Left lobe of liver (tissue), 2 donors: ENCODE measurements at places on chromosomes 2 and 18.

DNA sequence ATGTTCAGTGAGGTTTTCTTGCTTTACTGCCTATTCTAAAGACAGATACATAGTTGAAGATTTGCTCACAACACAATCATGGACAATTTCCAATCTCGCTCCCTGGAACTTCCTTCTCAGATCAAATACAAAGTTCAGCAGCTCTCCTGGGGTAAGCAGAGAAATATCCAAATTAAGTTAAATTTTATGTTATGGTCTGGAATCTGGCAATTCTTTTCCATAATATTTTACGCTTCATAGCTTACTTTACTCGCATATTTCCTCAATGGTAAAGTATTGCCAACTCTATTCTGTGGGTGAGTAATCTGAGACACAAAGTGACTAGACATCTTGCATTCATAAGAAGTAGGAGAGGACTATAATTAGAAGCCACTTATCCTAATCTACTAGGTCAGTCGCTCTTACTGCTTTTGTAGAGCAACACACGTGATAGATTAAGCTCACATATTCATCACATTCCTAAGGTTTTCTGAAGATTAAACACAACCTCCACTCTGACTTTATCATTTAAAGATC is 529.4 kb downstream of the CCDC85A start:
- no peak for DNase-seq

DNA sequence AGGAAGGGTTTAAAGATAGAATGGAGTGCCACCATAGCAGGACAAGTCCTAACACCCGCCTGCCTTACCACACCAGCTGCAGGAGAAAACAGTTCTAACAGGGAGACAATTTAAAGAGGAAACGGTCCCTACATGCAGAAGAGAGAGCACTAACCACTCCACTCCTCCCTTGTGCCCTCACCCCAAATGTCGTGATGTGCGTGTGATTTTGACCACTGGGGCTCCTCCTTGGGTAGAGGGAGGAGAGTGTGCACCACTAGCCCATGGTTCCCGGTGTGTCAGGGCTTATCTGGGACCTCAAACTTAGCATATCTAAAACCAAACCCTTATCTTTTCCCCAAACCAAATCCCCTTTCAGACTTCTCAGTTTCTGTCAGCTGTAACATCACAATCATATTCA is 105.5 kb upstream of the CCDC68 start:
- DNase-seq: no peak

- no peak for DNase-seq
Observed at GRCh38 chr18:40011201-40011600, 1943.8 kb upstream of the PIK3C3 start.

DNA sequence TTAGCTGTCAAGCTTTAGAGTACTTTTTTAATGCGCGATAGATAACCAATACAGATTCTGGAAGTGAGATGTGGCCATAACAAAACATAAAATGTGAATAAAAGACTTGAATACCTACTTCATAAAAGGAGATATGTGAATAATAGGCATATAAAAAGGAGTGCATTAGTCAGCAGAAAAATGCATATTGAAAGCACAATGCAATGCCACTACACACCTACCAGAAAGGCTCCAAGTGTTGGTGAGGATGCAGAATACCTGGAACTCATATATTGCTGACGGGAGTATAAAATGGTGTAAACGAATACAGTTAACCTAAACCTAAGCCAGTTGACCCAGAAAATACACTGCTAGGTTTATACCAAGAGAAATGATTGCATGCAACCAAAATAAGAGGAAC is 10.9 kb upstream of the RAPGEF4 start:
- DNase-seq: no peak

DNA sequence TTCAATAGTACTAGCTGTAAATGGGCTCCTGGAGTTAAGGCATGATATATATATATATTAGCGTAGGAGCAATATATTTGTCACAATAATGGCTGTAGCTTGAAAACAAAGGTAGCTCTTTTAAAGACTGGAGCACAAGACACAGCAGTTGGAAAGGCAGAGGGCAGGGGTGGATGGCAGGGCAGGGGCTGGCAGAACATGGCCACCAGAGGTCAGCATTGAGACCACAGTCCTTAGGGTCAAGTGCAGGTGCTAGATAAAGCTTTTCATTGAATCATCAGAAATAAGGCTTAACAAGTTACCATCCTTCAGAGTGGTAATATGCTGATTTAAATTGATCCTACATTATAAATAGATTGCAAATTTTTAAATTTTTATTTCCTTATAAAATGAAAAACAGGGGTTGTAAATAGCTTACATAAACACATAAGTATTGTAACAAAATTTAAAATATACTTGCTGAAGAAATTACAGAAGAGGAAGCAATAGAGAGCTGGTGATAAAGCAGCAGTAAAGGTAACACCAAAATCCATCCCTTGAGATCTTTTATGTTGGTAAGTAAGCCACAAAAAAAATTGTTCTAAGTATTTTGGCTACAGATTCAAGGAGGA is 161.2 kb upstream of the PIEZO2 start:
- peak; percentile 54 for DNase-seq

DNA sequence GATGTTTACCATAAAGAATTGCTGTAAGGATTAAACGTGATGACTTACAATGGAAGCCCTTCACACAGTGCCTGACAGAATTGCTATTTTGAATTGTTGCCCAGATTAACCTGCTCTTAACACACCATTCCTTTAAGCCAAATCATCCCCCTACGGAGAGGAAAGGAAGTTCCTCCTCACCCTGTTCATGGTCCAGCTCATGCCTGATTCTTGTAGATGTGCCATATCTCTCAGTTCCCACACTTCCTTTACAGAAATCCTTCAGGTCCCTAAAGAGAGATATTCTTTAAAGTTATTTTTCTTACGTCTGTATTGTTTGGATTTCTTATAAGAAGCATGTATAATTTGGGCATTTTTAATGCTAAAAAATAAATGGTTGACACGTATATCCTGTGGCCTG is 127.5 kb upstream of the DAPL1 start:
- DNase-seq: no peak

GRCh38 chr2:223264541-223265193 is 212.7 kb downstream of the KCNE4 start:
- no peak for DNase-seq
